Type B pancreatic cell (in vitro differentiated cells): ENCODE measurements at places on chromosomes 16 and 17. TPM values are rescaled to one million over a fixed set of nuclear protein-coding genes. Genes with fewer than 3 reads are reported as not detected.

The CCR7 gene
- total RNA-seq = not detected in 2 replicates

The MYH13 gene
- not detected in 2 replicates for total RNA-seq

The SKAP1 gene
- 0.43 and 0.79 TPM in 2 replicates for total RNA-seq

The ASGR1 gene
- 7.5 and 9.7 TPM in 2 replicates for total RNA-seq

The FOXJ1 gene
- total RNA-seq = 5.3 and 18.2 TPM in 2 replicates

The ATP2C2 gene
- total RNA-seq = 12.2 and 19.3 TPM in 2 replicates

The PDILT gene
- not detected in 2 replicates for total RNA-seq

The C16orf86 gene
- 1.5 and 2.8 TPM in 2 replicates for total RNA-seq

GRCh38 chr16:85265161-85265784 lies 153.0 kb upstream of the CIBAR2 start:
- DNase-seq = no peak

DNA sequence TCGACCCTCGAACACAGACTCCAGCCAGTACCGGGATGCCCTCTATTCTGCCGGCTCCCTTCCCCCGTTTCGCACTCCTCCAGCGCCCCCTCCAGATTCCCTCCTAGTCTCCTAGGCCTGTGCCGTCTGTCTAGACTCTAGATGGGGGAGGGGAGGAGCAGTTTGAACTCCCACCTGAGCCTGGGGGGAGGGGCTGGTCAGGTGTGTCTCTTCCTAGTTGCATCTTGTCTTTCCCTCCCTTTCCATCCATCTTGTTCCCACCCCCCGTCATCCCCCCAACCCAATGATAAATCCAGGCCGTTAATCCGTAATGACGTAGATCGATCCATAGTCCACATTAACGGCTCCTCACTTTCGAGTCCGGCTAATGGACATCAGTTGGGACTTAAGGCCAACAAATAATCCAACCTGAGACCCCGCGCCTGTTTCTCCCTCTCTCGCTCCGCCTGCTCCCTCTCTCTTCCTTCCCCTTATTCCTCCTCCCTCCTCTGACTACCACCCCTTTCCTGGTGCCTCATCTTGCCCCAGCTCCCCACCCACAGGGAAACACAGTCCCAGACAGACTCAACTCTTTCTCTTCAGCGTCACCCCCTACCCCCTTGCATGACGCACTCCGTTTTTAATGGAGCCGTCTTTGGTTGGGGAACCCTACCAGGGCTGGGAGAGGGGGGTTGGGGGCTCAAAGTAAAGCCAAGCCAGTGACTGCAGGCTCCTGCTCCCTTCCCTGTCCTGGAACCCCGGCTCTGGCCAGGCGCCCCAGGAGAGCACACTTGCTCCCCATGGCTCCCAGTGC lies 3.4 kb upstream of the HOXB5 start:
- DNase-seq = no peak

DNA sequence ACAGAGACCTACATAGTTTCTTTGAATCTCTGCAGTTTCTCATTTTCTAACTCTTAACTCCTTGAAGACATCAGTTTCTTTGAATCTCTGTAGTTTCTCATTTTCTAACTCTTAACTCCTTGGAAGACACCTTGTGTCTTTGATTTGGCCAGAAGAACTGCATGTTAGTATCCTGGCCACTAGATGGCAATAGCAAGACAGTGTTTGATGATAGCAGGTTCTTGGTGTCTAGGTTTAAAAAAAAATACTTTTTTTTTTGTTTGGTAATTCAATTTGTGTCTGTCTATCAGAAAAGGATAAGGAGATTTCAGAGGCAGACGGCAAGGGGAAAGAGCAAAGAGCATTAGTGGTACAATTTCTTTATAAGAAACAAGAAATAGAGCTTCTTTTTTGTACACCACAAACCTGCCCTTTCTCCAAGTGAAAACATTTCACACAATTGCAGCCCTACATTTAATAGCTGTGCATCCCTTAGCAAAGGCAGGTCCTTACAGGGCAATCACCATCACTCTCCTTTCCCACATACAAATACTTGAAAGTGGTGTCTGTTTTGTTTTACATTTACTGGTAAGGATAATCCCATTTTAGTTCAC lies 1324.9 kb upstream of the CDH8 start:
- DNase-seq = no peak

DNA sequence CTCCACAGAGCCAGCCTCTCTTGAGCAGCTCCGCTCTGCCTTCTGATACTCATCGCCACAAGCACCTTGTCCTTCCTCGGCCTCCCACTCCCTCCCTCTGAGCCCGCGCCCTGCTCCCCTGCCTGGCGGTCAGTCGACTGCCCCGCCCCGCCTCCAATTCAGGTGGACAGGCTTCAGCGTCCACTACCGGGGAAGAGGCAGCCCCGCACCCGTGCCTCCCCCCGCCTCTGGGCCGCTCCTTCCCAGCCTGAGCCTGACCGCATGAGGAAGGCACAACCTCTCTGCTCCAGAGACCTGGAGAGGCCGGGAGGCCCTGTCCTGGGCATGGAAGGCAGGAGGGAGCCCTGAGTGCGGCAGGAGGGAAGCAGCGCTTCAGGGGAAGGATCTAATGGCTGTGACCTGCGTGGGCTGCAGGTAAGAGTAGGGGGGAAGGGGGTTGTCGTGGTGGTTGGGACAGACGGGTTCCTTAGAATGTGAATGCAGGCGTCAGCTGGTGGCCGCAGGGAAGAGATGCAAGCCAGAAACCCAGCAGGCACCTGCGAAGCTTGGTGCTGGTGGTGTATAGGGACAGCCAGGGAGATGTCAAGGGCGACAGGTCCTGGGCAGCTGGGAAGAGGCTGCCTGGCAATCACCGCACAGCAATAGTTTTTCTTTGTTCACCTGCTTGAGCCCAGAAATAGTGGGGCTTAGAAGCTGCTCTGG lies 3.0 kb upstream of the SLC6A4 start:
- DNase-seq = no peak

DNA sequence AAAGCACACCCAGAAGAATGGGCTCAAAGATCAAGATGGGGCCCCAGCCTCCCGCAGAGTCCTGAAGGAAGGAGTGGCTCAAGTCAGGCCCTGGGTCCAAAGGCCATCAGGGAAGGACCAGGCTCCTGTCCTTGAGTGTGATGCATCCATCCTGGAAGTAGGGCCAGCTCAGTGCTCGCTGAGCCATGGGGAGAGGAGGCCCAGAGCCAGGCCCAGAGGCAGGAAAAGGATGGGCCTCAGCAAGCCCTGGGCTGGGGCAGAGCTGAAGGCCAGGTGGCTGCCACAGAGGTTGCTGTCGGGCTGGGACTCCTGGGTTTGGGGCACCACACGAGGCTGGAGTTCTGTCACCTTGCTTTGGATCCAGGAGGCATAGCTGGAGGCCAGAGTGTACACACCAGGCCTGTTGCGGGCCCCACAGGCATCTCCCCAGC lies 3.7 kb downstream of the PRSS8 start:
- DNase-seq = no peak

GRCh38 chr17:46943501-46944393 lies 20.8 kb downstream of the GOSR2 start:
- DNase-seq = no peak

GRCh38 chr17:61875285-61875684 lies 12.0 kb upstream of the BRIP1 start:
- DNase-seq = no peak

GRCh38 chr16:17396762-17397498 lies 73.8 kb downstream of the XYLT1 start:
- no peak for DNase-seq

DNA sequence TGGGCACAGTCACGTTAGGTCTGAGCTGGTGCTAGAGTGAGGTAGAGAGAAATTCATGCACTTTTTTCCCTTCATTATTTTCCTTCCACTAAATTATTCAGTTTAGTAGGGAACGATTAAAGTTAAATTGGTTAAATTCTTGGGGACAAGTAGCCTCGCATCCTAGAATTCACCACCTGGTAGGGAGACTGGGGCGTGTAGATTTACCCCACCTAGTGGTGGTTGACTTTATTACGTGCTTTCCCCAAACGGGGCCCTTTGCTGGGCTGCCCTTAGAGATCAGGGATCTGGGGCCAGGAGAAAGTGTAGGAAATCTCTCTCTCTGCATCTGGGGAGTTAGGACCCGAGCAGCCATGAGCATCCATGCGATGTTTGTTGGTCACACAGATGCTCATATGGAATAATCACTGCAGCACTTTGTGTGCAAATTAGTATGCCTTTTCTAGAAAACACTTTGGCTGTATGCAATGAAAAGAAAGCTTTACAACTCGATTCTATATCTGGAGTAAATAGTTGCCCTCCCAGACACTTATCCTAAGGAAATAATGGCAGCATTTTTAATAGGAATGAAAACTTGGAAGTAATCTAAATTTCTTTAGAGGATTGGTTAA lies 107.0 kb downstream of the PLCG2 start:
- DNase-seq = no peak

GRCh38 chr17:13542636-13543035 lies 59.1 kb downstream of the HS3ST3A1 start:
- DNase-seq = no peak

GRCh38 chr16:54373534-54374520 lies 87.2 kb upstream of the IRX3 start:
- no peak for DNase-seq

DNA sequence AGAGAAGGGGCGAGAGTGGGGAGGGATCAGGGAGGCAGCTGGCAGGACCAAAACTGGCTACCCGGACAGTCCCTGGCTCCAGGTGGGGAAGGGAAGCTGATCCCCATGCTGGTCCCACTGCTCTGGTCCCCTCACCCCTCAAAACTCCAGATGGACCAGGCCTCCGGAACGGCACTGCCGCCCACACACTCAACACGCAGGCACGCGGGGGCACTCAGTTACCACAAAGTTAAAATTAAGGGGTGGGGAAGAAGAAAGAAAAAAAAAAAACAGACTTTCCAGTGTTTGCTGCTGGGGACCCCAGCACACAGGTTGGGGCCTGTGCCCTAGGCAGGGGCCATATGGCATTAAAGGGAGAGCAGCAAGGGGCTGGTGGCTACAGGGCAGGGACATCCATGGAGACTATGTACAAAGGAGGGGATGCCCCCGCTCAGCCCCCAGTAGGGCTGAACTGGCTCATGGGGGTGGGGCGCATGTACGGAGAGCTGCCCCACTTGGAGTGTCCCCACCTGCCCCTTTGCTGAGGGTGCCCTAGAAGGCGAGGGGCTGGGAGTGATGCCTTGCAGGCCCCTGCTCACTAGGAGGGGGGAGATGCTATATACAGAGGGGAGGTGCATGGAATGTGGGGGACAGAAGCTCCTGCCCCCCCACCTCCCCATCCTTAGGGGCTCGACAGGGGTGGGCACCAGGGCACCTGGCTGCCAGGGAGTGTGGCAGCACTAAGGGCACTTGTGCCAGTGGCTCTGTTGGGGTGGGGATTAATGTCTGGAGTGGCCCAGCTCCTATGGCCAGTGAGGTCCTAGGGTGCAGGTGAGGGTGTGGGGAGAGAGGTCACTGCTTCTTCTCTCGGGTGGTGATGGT lies 5.6 kb downstream of the TP53I13 start:
- peak; percentile 62 for DNase-seq

DNA sequence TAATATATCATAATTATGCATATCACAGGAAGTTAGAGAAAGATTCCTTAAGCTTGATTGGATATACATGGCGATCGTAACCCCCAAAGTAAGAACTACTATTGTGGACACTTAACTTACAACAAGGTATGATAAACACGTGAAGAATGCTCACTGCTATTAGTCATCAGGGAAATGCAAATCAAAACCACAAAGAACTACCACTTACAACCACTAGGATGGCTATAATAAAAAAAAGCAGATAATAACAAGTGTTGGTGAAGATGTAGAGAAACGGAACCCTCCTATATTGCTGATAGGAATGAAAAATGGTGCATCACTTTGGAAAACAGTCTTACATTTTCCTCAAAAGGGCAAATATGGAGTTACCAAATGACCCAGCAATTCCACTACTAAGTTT lies 265.9 kb downstream of the SLC39A11 start:
- no peak for DNase-seq

GRCh38 chr17:18965530-18966236 lies 13.7 kb downstream of the SLC5A10 start:
- no peak for DNase-seq

DNA sequence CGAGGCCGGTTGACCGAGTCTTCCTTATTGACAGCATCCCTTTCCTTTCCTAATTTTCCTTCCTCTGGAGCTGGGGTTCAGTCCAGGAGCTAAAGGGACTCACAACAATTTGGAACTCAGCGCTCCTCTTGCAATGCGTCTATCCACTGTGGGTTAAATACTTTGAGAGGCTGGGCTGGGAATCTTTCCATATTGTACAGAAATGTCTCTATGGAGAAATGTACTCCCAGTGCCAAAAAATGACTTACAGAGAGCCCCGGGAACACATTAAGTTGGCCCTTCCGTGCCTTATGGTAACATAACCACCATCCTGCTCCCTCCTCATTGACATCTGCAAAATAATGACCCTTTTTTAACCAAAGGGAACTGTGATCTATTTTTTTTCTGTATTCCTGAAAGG lies 192.8 kb downstream of the FTO start:
- no peak for DNase-seq
